ENCODE measurements at places on chromosomes 16 and 17.

- DNase-seq = no peak
These were observed 59.4 kb downstream of the NXN start for GRCh38 chr17:920190-920589.

DNA sequence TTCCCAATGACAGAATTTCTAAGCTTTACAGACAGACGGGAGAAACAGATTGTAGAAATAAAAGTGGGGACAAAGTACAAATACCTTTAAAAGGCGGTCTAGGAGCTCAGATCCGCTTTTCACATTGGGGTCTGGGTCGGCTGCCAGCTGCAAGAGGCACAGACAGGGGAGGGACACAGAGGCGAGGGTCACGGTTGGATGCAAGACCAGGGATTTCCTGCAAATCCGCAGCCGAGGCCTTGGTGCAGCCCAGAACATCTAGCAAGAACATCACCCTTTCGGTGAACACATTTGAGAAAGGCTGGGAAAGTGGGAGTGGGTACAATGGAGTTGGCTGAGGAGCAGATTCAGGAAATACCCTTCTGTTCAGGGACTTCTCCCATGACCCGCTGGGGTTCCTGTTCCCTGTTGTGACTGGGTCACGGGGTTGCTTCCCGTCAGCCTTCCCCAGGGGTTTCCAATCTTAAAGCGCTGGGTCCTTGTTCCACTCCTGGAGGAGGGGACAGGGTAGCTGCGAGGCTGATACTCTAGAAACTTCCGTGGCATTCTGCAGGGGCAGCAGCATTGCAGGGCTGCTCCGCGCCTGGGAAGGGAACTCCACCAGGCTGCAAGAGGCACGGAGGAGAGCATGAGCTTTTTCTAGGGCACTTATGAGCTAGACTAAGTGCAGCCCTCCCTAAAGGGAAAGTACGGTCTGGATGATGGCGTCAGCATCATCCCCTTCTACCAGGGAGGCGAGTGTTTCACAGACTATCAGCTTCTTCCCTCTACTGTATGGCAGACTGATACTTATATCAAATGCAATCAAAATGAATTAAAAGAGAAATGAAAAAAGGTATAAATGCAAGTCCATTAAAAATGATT, 16.0 kb downstream of the VAC14 start:
- no peak for DNase-seq

GRCh38 chr17:30299000-30299399, 7.3 kb upstream of the BLMH start:
- peak; percentile 7 for DNase-seq

DNA sequence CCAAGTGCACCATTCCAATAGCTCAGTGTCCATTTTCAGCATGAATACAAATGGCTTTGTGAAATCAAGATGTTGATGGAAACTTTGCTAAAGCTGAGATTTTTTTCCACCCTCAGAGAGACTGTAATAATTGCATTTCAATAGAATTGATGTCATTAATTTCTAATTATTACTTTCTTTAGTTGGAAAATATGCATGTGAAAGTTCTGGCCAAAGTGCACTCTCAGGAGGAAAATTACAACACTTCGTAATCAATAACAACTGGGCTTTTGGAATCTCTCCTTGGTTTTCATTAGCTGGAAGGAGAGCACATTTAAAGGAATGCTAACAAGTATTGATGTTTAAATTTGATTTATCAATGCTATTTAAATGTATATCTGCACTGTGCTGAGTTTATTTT, 529.5 kb upstream of the CDH8 start:
- no peak for DNase-seq
